ENCODE measurements at places on chromosomes 3 and 15.

DNA sequence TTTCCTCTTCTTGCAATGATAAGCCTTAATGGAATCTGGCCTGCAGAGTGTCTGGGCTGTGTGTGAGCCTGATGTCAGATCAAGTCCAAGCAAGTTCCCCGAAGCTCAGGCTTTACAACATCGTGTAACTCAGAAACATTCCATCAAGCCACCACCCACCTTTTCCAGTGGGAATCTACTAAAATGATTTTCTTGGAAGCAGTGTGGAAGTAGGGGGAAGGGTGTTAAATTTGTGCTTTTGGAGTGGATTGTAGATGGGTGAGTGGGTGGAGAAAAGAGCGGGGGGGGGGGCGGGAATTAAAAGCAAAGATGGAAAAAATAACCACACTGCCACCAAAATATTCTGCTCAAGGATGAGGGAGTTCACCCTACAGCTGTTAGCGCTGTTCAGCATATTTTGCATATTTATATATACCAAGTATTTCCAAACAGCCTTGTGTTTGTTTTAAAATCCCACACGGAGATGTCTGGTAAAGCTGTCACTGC, 53.6 kb downstream of the VGLL3 start:
- no peak for DNase-seq

GRCh38 chr3:153553605-153553945, 391.5 kb downstream of the RAP2B start:
- no peak for DNase-seq

- no peak for DNase-seq
These were observed 50.2 kb downstream of the NOX5 start for GRCh38 chr15:69064649-69065048.

GRCh38 chr3:41102053-41102556, 97.2 kb upstream of the CTNNB1 start:
- DNase-seq = no peak

DNA sequence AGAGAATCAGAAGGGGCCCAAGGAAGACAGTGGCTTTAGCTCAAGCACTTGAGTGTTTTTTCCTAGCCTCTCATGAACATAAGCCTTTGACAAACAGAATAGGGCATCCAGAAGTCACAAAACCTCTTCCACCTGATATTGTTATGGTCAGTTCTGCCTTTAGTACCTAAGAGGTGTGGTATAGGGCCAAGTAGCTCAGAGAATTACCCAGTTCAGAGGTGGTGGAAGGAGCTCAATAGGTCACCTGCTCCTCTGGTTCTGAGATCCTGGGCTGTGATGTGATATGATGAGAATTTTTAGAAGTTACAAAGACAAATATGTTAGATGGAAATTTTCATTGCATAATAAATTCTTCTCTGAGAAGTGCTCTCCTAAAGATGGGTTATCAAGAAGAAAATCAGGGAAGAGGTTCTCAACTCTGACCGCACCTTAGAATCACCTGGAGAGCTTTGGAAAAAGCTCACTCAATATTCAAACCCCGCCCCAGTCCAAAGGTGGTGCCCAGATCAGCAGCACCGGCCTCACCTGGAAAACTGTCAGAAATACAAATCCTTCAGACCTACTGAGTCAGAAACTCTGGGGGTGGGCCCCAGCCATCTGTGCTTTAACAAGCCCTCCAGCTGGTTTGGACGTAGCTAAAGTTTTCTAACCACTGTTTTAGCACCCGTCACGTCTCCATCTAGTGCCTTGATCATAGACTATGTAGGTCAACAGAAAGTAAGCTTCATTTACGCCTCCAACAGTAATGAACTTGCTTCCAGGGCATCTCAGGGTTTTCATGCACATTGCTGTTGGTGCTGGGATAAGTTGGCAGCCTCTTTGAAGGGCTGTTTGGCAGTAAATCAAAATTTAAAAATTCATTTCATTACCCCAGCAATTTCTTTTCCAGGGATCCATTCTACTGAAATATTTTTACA, 101.3 kb downstream of the MYH15 start:
- DNase-seq = no peak

GRCh38 chr3:119628816-119629445, 31.2 kb downstream of the PLA1A start:
- DNase-seq = no peak

GRCh38 chr15:48896869-48897814, 19.2 kb downstream of the EID1 start:
- no peak for DNase-seq

DNA sequence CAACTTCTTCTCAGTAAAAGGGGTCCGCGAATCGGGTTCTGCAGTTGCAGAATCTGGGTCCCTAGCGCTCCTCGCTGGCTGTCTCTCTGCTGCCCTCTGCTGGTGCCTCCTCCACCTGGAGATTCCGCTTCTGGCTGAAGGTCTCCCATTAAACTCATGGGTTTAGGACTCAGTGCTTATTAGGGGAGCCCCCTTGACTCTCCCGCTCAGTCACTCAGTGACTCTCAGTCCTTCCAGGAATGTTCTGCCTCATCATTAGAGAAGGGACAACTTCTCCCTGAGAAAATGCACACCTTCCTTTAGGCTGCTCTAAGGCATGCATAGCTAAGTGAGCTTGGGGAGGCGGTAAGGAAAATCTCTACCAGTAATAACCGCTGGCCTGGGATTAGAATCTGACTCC, 7.1 kb downstream of the CPN2 start:
- DNase-seq = peak; percentile 78
